RKO (cell line): ENCODE measurements at places on chromosomes 1 and 21.

GRCh38 chr1:41485605-41486004 is 1.1 kb upstream of the EDN2 start:
- DNase-seq = no peak

- no peak for DNase-seq
Observed at GRCh38 chr1:9262096-9262986, 27.8 kb downstream of the H6PD start.

GRCh38 chr1:3654549-3655281 is 2.4 kb downstream of the TP73 start:
- no peak for DNase-seq

DNA sequence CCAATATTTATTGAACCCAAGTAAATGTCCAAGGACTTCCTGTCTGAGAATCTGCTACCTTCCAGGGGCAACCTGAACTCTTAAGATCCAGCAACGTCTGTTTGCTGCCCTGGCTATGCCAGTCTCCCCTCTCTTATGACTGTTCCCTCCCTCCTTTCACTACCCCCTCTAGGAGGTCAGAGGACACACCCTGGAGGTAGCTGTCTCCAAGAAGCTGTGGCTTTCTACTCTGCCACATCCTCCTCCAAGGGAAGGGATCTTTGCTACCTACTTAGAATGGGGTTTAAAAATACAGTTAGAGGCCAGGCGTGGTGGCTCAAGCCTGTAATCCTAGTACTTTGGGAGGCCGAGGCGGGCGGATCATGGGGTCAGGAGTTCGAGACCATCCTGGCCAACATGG is 3.6 kb upstream of the SMPDL3B start:
- DNase-seq = no peak

DNA sequence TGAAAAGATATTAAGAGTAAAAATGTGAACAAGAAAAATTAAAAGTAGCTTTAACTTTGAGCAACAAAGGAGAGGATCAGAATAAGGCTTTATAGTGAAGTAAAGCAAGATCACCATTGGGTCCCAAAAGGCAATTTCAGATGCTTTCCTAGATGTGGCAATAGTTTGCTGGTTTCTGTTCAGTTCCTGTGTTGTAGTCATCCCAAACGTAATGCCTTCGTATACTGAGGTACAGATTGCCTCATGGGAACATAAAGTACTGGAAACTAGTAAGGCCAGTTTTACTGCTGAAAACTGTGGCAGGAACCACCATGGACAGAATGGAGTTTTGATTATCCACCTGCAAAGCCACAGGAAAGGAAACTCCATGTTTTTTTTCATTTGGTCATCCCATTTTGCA is 283.5 kb upstream of the SGIP1 start:
- DNase-seq = no peak

GRCh38 chr1:222893255-222893654 is 78.4 kb downstream of the DISP1 start:
- no peak for DNase-seq
